Transverse colon (tissue), 4 donors: ENCODE measurements at places on chromosomes 7 and 10. TPM values are rescaled to one million over a fixed set of nuclear protein-coding genes. Genes with fewer than 3 reads are reported as not detected.
A peak's percentile ranks its signal among the peaks of the same experiment; 100 is the strongest.

DNA sequence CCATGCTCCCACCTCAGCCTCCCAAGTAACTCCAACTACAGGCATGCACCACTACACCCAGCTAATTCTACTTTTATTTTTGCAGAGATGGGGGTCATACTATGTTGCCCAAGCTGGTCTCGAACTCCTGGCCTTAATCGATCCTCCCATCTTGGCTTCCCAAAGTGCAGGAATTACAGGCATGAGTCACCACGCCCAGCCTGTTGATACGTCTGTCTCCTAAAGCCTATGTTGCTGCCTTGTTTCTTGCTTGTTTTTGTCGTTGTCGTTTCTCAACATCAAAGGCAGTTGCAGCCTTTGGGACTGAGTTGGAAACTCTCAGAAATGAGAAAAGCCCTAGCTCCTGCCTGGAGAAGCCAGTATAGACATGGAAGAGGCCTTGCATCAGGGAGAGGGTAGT lies 49.9 kb downstream of the SORBS1 start:
- H3K4me3 ChIP-seq, result no peak overlapping the region
- H3K27ac ChIP-seq, result peak overlapping the region; percentile 76
- peaks cover 52% of the 10 kb centered on the region for H3K4me1 ChIP-seq
- no peaks in the 10 kb centered on the region for H3K36me3 ChIP-seq
- no peaks in the 10 kb centered on the region for H3K27me3 ChIP-seq

CDC14C gene
- not detected for total RNA-seq

DNA sequence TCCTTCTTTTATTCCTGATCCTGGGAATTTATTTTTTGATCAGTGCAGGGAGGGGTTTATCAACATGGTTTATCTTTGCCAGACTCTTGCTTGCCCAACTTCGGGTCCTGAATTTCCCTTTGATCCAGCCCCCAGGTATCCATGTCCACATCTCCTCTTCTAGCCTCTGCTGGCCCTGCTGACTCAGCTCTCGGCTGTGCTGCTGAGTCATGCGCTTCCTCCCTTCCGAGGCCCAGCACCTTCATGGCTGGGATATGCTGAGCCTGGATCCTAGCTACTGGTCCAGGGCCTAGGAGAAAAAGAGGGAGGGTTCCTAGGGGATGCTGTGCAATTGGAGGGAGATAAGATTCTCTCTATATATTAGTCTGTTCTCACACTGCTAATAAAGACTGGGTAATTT lies 380.7 kb upstream of the SHH start:
- no peaks in the 10 kb centered on the region for H3K27me3 ChIP-seq
- no peaks in the 10 kb centered on the region for H3K36me3 ChIP-seq
- H3K27ac ChIP-seq, result no peak overlapping the region
- no peaks in the 10 kb centered on the region for H3K4me1 ChIP-seq
- no peak overlapping the region for H3K4me3 ChIP-seq

- peaks cover 93% of the 10 kb centered on the region for H3K4me1 ChIP-seq
- no peaks in the 10 kb centered on the region for H3K27me3 ChIP-seq
- no peaks in the 10 kb centered on the region for H3K36me3 ChIP-seq
- H3K4me3 ChIP-seq, result no peak overlapping the region
- H3K27ac ChIP-seq, result peak overlapping the region; percentile 86
- DNase-seq, result no peak
Observed at GRCh38 chr7:130907439-130907838, 173.4 kb upstream of the KLF14 start.

DNA sequence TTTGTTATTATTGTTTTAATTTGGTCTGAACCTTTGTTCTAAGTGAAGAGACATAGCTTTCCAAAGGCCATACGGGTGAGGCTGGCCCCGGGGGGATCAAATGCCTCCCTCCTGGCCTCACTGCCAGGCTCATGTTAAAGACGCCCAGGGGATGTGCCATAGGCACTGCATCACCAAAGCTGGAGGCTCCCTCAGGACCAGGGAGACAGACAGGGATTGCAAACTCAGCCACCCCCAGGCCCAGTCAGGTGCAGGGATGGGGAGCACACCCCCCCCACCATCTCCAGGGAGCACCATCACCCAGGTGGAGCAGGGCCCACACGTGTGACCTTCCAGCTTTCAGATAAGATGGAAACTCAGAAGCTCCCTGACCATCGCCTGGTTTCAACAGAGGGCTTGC lies 96.0 kb upstream of the DNAAF5 start:
- H3K4me1 ChIP-seq, result no peaks in the 10 kb centered on the region
- H3K4me3 ChIP-seq, result no peak overlapping the region
- no peaks in the 10 kb centered on the region for H3K27me3 ChIP-seq
- DNase-seq, result no peak

DNA sequence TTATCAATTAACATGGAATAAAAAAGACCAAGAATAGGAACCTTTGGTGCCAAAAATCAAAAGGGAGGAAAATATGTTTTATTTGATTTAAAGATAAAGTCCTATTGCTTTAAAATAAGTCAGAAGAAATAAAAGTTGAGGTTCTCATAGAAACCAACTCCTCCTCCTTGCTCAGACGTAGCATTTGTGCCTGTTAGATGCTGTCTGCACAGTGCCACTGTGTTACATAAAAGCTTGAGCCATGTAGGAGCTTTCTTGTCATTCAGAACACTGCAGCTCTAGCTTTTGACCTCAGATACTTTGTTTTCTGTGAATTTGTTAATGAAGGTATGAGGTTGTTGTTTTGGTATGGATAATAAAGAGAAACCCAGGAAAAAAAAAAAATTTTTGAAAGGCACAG lies 50.3 kb downstream of the LRRC4 start:
- no peak for DNase-seq
- H3K4me3 ChIP-seq, result no peak overlapping the region
- H3K36me3 ChIP-seq, result no peaks in the 10 kb centered on the region
- H3K27me3 ChIP-seq, result no peaks in the 10 kb centered on the region

- DNase-seq, result no peak
- peaks cover 4% of the 10 kb centered on the region for H3K36me3 ChIP-seq
- no peaks in the 10 kb centered on the region for H3K27me3 ChIP-seq
- no peaks in the 10 kb centered on the region for H3K4me1 ChIP-seq
- H3K4me3 ChIP-seq, result no peak overlapping the region
- no peak overlapping the region for H3K27ac ChIP-seq
Observed at GRCh38 chr7:44693641-44694313, 54.9 kb upstream of the ZMIZ2 start.
